ENCODE measurements at places on chromosomes 13 and 19.

DNA sequence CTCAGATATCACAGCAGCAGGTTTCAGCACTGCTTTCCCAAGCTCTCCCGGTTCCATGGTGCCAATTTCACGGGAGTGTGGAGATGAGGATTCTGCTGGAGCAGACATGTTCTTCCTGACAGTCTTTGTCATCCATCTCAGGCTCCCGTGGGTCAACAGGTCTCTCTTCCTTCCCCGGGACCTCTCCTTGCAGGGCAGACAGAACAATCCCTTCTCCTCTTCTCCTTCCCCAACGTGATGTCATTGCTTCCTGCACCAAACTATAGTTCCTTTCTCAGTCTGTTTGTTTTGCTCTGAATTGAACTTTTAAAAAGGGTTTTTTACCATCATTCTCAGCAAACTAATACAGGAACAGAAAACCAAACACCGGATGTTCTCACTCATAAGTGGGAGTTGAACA, 107.9 kb downstream of the ZNF536 start:
- no peak for DNase-seq

GRCh38 chr13:59178344-59178743, 985.4 kb downstream of the DIAPH3 start:
- DNase-seq = no peak

GRCh38 chr13:99963816-99964339, 7.7 kb downstream of the ZIC5 start:
- no peak for DNase-seq

- DNase-seq = no peak
Observed at GRCh38 chr19:39372047-39372802, 18.7 kb downstream of the PAF1 start.

- no peak for DNase-seq
Observed at GRCh38 chr19:570251-570686, 2.1 kb upstream of the BSG start.

DNA sequence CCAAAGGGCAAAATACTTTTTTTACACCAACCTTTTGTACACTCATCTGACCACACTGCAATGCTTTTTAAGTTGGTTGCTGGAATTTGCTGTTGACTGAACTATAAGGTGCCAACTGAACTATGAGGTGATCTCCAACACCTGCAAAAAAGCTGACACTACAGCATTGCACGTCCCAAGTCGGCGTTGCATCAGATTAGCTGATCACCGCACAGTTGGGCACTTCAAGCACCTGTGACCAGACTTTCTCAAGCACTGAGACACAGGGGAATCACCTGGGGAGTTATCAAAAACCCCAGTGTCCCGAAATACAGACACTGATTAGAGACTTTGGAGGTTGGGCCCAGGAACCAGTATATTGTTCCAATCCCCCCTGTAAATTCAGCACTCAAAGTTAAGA, 1.1 kb downstream of the NLRP11 start:
- DNase-seq = no peak

DNA sequence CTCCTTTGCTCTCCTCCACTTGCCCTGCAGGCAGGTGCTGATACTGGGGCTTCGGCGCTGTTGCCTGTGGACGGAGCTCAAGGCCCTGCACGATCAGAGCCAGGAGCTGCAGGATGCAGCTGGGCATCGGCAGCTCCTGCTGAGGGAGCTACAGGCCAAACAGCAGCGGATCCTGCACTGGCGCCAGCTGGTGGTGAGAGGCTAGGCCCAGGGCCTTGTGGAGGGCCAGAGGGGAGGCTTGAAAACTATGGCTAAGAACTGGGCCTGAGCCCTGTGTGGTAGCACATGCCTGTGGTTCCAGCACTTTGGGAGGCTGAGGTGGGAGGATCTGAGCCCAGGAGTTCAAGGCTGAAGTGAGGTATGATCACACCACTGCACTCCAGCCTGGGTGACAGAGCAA, 6.3 kb downstream of the HAUS5 start:
- DNase-seq = no peak

- DNase-seq = no peak
Observed at GRCh38 chr13:94332359-94333096, 147.0 kb downstream of the DCT start.

DNA sequence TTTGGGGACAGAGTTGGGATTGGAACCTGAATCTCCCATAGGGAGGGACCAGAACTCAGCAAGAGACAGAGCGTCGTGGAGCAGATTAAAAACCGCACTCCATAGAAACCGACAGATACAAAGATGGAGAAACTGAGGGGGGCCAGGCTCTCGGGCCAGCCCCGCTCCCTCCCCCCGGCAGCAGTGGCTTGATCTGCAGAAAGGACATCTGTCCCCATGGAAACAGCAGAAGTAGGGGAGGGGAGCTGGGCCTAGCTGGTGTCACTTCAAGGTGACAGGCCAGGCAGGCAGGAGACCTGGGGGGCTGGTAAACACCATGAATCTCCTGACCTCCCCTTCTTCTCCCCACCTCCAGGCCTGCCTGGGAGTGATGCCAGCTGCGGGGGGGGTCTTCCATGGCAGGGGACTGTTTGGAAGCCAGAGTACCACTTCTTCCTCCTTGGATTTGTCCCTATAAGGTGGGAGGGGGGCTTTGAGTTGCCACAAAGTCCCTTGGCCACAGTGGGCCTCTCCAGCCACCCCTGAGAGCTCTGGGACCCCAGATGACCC, 10.9 kb downstream of the TMIGD2 start:
- DNase-seq = no peak

- no peak for DNase-seq
Observed at GRCh38 chr13:34004676-34005075, 186.7 kb downstream of the RFC3 start.

DNA sequence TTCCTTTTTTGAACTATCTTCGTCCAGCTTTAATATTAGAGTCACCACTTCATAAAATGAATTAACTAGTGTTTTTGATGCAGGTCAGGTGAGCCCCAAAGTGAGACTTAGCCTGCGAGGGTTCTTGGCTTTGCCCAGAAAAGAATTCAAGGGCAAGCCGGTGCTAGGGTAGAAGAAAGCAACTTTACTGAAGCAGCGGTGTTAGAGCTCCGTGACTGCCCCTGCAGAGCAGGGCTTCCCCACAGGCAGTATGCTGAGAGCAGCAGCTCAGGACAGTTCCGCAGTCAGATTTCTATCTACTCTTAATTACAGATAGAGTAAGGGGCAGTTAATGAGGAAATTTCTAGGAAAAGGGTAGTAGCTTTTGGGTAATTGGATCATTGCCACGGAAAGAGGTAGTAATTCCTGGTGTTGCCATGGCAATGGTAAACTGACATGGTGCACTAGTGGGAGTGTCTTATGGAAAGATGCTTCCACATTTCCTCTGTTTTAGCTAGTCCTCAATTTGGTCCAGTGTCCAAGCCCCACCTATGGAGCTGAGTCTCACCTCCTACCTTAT, 432.2 kb upstream of the ZNF507 start:
- no peak for DNase-seq

DNA sequence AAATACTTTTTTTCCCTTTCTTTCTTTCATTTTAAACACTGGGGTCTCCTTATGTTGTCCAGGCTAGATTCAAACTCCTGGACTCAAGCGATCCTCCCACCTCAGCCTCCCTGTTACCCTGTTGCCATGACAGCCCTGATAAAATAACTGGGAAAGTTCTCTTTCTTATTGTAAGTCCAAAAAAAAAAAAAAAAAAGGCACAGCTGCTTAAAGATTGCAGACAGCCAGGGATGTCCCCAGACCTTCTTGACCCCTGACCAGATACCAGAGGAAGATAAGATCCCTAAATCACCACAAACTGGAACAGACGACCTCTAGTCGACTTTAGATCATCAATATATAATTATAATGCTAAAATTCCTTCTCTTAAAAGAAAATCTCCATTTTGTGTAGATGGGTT, 1.1 kb upstream of the MVB12A start:
- no peak for DNase-seq

DNA sequence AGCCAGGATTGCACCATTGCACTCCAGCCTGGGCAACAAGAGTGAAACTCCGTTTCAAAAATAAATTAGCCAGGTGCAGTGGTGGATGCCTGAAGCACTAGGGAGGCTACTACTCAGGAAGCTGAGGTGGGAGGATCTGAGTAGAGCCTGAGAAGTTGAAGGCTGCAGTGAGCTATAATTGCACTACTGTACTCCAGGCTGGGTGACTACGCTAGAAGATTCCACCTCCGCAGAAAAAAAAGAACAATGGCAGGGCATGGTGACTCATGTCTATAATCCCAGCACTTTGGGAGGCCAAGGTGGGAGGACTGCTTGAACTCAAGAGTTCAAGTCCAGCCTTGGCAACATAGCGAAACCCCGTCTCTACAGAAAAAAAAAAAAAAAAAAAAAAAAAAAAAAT, 20.5 kb downstream of the HAUS8 start:
- DNase-seq = no peak

DNA sequence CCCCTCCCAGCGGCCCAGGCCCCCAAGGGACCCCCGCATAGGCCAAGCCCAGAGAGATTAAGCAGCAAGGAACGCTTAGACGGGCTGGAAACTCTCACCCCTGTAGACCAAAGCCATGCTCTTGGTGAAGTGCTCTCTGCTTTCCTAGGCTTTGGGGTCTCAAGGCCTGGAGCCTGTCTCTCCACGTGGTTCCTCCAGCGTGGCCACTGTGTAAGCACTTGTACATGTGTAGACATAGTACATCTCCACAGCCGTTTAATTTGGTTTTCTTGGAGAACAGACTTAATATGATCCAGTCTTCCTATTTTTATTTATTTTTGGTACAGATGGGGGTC, 1.1 kb downstream of the NUDT19 start:
- DNase-seq = no peak

All from cerebellar nuclear complex (tissue), 1 donor.